NCI-H1930 (cell line): ENCODE measurements at places on chromosomes 3 and 15.

GRCh38 chr3:198032039-198032936 is 72.3 kb downstream of the LMLN start:
- DNase-seq: no peak

DNA sequence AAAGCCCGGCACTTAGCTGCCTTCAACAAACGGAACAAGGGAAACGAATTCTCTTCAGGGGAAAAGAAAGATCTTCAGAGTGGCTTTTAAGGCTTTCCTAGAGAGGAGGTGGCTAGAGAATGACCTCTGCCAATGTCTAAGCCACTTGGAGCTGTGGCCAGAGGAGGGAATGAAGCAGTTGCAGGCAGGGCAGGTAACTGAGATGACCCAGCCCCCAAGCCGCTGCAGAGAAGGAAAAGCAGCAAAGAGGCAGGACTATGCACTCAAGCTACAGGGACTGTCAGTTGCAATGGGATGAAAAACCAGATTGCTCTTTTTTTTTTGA is 113.5 kb downstream of the SEC22A start:
- no peak for DNase-seq

DNA sequence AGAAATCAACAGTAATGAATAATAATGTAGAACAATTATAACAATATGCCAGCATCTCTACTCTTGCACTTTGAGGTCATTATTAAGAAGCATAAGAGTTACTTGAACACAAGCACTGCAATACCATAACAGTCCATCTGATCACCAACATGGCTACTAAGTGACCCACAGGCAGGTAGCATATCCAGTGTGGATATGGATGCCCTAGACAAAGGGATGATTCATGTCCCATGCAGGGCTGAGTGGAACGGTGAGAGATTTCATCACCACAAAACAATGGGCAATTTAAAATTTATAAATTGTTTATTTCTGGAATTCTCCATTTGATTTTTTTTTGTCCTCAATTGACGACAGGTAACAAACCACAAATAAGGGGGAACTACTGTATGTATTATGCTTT is 107.7 kb upstream of the TSC22D2 start:
- DNase-seq: no peak

DNA sequence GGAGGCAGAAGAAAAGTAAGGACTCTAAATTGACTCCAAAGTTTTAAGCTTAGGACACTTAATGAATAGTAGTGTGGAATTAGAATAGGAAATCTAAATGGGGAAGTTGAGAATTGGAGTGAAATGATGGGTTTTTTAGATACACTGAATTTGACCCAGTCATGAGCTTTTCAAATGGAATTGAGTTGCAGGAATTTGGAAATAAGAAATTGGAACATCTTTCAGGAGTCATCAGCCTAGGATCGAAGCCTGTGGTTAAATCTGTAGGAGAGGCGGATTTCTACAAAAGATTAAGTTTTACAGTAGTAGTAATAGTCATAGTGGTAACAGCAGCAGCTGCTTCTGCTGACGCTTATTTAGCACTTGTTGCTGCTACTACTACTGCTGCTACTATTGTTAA is 129.0 kb upstream of the LRRFIP2 start:
- DNase-seq: no peak

DNA sequence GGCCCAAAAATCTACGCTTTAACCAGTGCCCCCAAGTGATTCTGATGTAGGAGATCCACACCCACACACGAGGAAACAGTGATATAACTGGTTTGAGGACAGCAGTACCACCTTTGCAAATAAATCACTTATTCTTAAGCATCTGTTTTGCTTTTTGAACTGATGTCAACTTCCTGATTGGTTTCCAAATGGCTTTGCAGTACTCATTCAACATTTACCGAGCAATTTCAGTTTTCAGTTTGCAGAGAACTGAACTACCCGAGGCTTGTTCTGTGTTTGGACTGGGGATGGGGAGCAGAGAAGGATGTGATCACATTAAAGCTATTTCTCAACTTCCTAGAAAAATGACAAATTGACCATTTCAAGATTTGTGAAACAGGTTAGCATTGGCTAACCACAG is 1.1 kb upstream of the GYG1 start:
- no peak for DNase-seq

GRCh38 chr15:69609776-69610175 is 157.2 kb downstream of the RPLP1 start:
- no peak for DNase-seq
